ENCODE measurements at places on chromosomes 7 and 10.
A peak's percentile ranks its signal among the peaks of the same experiment; 100 is the strongest.

DNA sequence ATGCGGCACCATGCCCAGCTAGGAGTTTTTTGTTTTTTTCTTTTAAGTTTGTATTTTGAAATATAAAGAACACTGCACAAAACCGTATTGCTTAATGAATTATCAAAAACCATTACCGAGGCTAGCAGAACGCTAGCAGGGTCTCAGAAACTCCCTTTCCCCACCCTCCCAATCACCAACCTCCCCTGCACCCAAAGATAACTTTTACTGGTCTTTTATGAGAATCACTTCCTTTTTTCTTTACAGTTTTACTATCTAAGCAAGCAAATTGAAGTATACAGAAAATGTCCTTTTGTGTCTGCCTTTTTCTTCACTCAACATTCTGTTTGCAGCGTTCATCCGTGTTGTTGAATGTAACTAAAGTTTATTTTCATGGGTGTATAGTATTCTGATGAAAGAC lies 13.4 kb downstream of the HIP1 start:
- DNase-seq = no peak

DNA sequence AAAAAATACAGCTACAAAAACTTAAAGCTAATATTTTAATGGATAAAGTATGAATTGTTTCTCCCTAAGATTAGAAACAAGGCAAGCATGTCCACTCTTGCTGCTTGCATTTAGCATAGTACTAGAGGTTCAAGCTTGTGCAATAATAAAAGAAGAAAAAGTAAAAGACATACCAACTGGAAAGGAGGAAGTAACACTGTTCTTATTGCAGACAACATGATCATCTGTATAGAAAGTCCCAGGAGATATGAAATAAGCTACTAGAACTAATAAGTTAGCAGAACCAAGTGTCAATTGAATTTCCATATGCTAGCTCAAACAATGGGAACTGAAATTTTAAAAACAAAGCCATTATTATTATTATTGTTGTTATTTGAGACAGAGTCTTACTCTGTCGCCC lies 20.0 kb upstream of the RABGEF1 start:
- DNase-seq = no peak

GRCh38 chr7:123748734-123749536 lies at the start of gene WASL:
Gene WASL (minus strand): TSS chr7:123749003. CDS start chr7:123748734, 269 bp downstream.
- peak; percentile 93 for DNase-seq

- no peak for DNase-seq
Observed at GRCh38 chr10:93505075-93505474, 8.7 kb downstream of the CEP55 start.

DNA sequence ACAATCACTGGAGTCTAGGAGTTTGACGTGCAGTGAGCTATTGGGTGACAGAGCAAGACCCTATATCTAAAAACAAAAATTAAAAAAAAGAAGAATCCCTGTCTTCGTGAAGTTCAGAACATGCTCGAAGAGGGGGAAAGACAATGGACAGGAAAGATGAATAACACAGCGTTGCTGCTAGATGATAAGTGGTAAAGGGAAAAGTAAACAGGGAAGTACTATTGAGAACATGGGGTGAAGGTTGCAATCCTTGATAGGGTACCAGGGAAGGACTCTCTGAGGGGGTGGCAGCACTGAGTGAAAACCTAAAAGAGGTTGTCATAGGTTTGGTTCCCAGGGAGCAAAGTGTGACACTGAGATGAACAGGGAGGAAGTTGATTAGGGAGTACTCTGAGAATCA lies 2.8 kb upstream of the ABRAXAS2 start:
- DNase-seq = no peak

DNA sequence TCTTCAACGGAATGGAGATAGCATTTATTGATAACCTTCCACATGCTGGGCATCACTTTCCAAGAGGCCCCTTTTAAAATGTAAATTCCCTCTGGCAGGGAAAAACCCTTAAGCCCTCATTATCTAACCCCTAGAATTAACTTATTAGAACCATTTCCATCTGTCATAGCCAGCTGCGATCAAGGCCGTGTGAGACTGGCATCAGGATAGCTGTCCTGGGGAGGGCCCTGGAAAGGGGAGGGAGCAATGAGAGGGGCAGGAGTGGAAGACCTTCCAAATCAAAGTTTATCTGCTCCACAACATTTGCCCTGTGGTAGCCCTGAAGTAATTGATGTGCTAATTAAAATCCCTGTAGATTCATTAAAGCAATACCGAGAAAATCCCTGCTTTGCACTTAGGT lies 45.0 kb upstream of the JAZF1 start:
- no peak for DNase-seq

DNA sequence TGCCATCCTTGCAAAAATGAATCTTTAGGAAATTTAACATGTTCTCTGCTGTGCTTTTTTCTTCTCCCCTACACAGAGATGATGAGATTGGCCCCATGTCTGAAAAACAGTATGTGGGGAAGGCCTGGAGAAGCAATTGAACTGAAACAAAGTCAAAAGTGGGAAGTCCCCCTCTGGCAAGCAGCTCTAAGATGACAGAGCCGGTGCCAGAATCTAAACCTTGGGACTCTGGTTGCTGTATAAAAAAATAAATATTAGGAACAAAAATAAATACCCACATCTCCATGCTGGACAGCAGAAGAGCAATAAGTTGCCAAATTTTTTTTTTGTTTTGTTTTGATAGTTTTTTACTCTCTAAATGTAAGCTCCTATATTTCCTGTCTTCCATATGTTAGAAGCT lies 51.8 kb upstream of the TRIL start:
- DNase-seq = no peak

DNA sequence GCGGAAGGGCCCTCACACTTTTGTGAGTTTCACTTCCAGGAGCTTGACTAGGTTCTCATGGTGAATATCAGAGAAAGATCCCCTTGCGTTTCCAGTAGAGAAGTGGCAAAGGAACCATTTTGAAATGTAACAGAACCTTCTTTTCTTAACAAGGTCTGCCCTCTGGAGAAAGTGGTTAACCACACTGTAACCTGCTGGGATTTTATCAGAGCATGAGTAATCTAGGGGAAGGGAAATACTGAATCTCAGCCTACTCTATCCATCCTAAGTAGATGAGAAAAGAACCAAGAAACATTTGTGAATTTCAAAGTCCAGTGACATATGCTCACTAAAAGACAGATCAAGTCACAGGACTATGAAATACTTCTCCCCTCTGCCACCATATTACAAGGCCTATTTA lies 235.5 kb downstream of the ZEB1 start:
- DNase-seq = no peak
